ENCODE measurements at places on chromosomes 3 and 15. TPM values are rescaled to one million over a fixed set of nuclear protein-coding genes. Genes with fewer than 3 reads are reported as not detected.

CCR9 gene
- not detected for total RNA-seq

PARP15 gene
- total RNA-seq, result not detected

CASR gene
- total RNA-seq, result not detected

CDHR4 gene
- total RNA-seq, result 0.29 TPM

ARL8B gene
- 70.7 TPM for total RNA-seq

CFAP91 gene
- 0.35 TPM for total RNA-seq

AHSG gene
- not detected for total RNA-seq

ZNF860 gene
- total RNA-seq, result 1.2 TPM

STRIT1 gene
- total RNA-seq, result not detected

GOLGA6L10 gene
- total RNA-seq, result 0.38 TPM

GOLGA8T gene
- total RNA-seq, result 1.3 TPM

PLAAT1 gene
- not detected for total RNA-seq

SOX2 gene
- total RNA-seq, result 0.87 TPM

Data from A549 treated with RU486 at 1 μM for 4 hours (cell line).